Stimulated activated CD8-positive, alpha-beta memory T cell treated with anti-CD3 and anti-CD28 coated beads, Interleukin-2, amount 100 ng/mL, for 1 hour (primary cell): ENCODE measurements at places on chromosomes 1 and 21.
A peak's percentile ranks its signal among the peaks of the same experiment; 100 is the strongest.

- no peak for DNase-seq
Observed at GRCh38 chr1:30778154-30778978, 20.8 kb upstream of the LAPTM5 start.

DNA sequence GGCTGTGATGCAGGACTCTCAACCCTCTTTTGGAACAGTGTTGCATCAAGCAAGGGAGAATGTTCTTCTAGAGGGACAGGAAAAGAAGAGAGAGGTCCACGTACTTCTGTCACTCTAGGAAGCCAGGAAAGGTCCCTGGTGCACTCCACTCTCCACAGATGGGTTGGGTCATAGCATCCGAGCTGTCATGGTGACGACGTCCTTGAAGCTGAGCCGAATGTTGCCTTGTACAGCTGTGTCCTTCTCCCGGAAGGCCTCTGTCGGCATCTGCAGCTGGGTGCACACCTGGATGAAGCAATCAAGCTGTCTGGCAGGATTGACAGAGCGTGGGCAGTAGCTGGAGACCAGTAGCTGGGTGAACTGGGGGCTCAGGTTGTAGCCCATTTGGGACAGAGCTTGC lies 12.5 kb downstream of the MDM4 start:
- DNase-seq = no peak

- DNase-seq = no peak
Observed at GRCh38 chr1:181604482-181605249, 121.3 kb downstream of the CACNA1E start.

- DNase-seq = no peak
Observed at GRCh38 chr1:242870966-242871365, 346.5 kb upstream of the PLD5 start.

DNA sequence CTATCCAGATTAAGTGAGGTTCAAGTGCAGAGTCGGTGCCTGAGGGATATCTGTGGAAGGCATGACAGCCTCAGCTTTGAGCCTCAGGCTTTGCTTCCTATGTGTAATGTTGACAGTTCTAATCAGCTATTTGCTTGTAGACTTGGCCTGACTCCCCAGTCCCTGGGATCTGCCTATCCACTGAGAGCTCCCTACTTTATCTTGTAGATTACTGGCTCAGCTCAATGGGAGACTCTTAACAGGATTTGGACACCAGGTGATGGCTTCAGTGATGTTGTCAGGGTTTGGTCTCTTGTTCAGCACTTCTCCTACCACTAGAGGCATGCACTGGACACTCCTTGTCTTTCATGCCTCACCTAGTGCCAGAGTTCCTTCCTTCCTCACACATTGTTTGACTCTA lies 126.6 kb upstream of the BEND5 start:
- no peak for DNase-seq

DNA sequence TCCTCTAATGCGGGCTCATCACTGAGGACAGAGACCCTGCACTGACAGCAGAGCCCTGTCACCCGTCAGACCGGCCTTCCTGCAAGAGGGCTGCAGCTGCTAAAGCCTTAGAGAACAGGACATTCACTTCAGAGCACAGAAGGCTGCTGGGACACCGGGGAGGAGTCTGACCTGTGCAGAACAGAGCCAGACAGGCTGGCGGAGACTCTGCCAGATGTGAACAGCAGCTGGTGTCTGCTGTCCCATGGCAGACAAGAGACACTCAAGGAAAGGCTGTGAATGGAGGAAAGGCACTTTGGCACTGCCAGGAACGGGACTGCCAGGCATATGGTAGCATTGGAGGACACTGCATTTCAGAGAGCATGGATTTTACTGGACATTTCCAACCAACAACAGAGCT lies 21.4 kb downstream of the MRAP start:
- no peak for DNase-seq

DNA sequence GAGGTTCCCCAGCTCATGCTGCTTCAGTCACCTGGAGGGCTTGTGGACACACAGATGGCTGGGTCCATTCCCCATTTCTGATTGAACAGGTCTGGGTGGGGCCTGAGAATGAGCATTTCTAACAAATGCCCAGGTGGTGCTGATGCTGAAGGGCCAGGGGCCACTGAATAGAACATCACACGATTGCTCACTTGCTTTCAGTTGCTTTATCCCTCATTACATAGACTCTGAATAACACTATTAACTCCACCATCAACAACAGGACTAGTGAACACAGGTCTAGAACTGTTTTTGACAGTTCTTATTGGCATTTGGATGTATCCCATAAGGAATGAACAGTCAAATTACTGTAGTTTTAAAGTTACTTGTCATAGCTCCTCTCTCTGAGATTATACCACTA lies 12.1 kb downstream of the TRAPPC10 start:
- DNase-seq = no peak

DNA sequence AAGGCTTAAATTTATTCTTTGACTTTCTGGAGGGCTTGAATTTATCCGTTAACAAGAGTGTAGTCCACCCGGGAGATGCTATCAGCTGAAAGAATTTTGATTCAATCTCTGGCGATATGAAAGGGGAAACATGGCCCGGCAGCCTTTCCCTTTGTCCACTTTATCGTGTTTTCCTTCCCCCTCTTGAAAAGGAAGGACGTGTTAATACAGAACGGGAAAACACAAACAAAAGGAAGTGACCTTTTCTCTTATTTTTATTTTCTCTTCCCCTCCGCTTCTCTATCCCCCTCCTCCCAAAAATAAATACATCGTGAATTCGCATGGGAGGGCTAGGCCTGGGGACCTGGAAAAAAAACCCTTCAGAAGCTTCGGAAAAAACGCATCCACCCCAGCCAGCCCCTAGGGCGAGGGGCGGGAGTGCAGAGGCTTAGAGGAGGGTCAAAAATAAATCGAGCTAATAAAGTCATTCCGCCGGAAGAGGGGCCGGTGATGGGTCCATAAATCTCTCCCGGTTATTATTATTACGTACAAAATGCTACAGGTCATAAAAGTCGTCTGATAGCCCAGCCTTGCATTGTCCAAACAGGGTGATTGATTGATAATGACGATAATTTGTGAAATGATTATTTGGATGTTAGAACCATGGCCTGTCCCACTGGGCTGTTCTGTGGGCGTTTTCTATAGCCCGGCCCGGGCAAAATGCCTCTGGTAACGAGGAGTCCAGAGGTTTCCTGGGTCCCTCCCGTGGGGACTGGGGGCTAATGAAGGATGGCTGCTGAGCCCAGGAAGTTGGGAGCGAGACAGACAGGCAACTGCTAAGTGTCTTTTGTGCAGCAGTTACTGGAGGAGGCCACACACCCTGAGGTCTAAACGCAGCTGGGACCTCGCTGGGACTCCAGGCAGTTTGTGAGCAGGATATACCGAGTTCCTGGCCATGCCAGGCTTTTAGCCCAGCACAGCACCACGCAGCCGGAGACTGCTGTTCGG lies 179.4 kb downstream of the PRDM16 start:
- no peak for DNase-seq

DNA sequence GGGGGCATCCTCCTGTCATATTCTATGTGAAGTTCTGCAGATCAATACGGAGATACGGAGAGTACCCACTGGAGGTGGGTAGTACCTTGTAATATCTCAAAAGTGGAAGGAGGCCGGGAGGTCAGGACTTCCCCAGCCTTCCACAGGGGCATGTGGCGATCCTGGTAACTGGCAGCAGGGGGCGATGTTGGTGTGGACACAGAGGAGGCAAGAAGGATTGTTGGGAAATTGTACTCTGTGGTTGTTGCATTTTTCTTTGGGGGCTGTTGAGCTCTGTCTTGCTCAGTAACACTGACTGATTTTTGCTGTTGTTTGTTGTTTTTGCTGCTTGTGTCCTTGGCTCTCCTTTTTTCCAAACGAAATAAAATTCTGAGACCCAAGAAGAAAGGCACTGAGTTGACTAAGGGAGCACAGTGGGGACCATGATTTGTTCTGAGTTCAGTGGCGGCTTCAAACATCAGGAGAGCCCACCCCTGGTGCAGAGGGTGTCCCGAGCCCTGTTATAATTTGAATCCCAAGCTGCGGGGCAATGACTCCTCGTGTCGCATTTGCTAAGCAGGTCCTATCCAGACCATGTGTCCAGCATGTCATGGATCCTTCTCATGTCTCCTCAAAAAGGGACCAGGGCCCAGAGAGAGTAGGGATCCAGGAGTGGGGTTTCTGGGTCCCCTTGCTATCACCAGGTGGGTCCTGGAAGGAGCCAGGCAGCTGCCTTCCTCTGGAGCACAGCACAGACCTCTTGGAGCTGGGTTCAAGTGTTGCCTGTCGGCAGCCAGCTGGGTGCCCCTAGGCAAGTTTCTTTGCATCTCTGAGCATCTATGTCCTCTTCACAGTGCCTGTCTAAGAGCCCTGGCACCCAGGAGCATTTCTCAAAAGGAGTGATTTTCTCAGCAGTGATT lies 22.8 kb downstream of the LHX4 start:
- DNase-seq = peak; percentile 22

GRCh38 chr1:229870381-229870780 lies 196.7 kb upstream of the GALNT2 start:
- no peak for DNase-seq

- DNase-seq = no peak
Observed at GRCh38 chr1:175579956-175580750, 163.2 kb downstream of the TNR start.

GRCh38 chr1:155970531-155971167 lies 7.7 kb downstream of the ARHGEF2 start:
- DNase-seq = no peak

- DNase-seq = no peak
Observed at GRCh38 chr1:226712742-226713419, 26.2 kb downstream of the ITPKB start.

DNA sequence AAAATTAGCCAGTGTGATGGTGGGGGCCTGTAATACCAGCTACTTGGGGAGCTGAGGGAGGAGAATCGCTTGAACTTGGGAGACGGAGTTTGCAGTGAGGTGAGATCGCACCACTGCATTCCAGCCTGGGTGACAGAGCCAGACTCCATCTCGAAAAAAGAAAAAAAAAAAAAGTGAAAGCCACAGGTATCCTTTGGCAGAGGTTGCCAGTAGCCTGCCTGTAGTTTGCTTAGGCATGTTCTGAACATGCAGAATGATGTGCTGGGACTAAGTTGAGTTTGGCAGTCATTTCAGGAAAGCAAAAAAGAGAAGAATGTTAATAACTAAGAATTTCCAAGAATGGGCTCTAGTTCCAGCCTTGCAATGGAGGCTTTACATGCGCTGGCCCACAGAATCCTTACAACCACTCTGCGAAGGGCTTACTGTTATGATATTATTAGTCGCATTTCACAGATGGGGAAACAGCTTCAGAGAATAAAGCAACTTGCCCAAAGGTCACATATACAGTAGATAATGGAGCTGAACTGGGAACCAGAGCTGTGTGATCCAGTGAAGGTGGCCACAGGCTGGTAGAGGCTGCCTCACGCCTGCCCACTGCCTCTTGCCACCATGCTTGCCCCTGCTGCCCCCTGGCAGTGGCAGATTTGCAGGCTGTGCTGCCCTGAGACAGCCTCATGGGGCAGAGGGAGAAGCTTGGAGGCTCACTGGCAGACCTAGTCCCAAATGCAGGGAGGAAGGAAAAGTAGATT lies 66.5 kb upstream of the LYST start:
- DNase-seq = no peak

DNA sequence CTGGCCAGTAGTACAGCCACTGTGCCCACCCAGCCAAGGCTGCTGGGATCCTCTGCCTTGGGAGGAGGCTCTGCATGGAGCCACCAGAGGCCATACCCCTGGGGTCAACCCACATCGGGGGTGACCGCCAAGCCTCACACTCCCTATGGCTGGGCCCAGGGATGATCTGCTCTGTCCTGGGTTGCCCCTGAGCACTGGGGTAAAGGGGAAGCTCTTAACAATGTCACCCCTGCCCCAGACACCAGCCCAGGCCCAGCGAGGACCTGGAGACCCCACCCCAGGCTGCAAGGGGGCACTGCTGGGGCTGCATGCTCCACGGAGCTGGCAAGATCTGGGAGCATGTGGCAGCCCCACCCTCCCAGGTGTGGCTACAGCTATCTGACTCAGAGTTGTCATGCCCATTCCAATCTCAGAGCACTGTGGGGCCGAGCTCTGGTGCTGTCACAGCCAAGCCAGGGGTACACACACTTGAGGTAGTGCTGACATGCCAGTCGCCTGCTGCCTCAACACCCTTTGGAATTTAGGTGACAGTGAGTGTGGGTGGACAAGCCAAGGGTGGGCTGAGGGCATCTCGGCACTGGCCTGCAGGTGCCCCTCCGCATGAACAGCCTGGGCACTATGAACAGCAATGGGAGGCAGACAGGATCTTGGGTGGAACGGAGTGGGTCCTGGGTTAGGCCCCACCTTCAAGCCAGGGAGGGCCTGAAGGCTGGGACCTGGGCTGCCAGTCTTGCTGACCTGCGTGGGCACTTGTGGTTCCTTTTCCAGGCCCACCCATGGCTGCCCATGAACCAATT lies 427.7 kb downstream of the LRRIQ3 start:
- no peak for DNase-seq
